Lung (tissue), 17 donors: ENCODE measurements at places on chromosomes 16 and 17. TPM values are rescaled to one million over a fixed set of nuclear protein-coding genes. Genes with fewer than 3 reads are reported as not detected.
A peak's percentile ranks its signal among the peaks of the same experiment; 100 is the strongest.

GRCh38 chr17:80737106-80738019 is 192.7 kb downstream of the RPTOR start:
- DNase-seq, result no peak

- peak; percentile 53 for DNase-seq
These were observed 161.7 kb upstream of the CDH5 start for GRCh38 chr16:66204756-66205155.

- no peak for DNase-seq
These were observed 8.1 kb downstream of the SLC5A11 start for GRCh38 chr16:24853830-24854229.

- DNase-seq, result no peak
These were observed 42.7 kb downstream of the CPPED1 start for GRCh38 chr16:12760819-12761611.

The KRTAP29-1 gene
- not detected for polyA plus RNA-seq
